Gastrocnemius medialis (tissue), 4 donors: ENCODE measurements at places on chromosomes 1 and 21. TPM values are rescaled to one million over a fixed set of nuclear protein-coding genes. Genes with fewer than 3 reads are reported as not detected.

- H3K36me3 ChIP-seq: no peaks in the 10 kb centered on the region
- peaks cover 42% of the 10 kb centered on the region for H3K4me1 ChIP-seq
Observed at GRCh38 chr1:167221126-167221737, 546 bp downstream of the POU2F1 start.

PLEKHA6 gene
- 10.3 TPM for total RNA-seq

DNA sequence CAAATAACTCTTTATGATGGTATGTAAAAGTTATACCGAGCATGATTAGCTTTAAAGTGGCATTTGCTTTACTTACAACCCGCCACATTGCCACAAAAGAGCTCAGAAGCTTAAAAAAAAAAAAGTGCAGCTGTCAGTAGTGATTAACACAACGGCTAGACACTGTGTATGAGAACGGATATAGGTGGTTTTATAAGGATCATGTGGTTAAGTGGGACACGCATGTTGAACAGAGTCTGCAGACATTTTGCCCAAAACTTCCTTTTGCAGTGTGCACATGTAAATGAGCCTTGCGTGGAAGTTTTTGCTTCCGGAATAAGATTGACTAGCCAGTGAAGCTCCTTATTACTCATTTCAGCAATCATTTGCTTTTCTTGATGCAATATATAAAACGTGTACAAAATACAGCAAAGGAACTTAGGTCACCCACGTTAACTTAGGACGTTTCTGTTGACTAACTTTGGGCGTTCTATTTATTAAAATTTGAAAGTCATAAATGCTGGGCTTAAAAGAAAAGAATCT is 58.7 kb upstream of the RGS1 start:
- DNase-seq: no peak
- no peaks in the 10 kb centered on the region for H3K4me1 ChIP-seq
- H3K27me3 ChIP-seq: no peaks in the 10 kb centered on the region
- no peak overlapping the region for H3K27ac ChIP-seq
- H3K36me3 ChIP-seq: no peaks in the 10 kb centered on the region

- H3K27me3 ChIP-seq: no peaks in the 10 kb centered on the region
- H3K4me3 ChIP-seq: no peak overlapping the region
- H3K36me3 ChIP-seq: no peaks in the 10 kb centered on the region
- DNase-seq: no peak
- H3K27ac ChIP-seq: no peak overlapping the region
Observed at GRCh38 chr21:25834381-25834780, 99.6 kb downstream of the GABPA start.

DNA sequence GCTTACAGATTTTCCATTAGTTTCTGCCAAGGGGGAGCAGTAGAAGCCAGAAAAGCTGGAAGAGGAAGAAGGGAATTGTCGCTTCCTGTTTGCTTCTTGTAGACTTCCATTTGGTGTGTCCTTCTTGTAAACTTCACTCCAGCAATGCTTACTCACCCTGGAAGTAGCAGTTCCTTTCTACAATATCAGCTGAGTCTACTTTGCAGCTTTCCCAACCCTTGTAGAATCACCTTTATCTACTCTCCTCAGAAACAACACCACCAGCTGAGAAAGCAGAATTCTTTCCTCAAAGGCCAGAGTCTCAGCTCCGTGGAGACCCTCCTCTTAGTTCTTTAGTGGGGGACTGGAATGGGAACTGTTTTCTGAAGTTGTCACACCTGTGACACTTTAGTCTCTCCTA is 1136.7 kb upstream of the TMPRSS15 start:
- no peak overlapping the region for H3K4me3 ChIP-seq
- H3K36me3 ChIP-seq: no peaks in the 10 kb centered on the region
- H3K4me1 ChIP-seq: no peaks in the 10 kb centered on the region
- H3K27ac ChIP-seq: no peak overlapping the region
- no peaks in the 10 kb centered on the region for H3K27me3 ChIP-seq

DNA sequence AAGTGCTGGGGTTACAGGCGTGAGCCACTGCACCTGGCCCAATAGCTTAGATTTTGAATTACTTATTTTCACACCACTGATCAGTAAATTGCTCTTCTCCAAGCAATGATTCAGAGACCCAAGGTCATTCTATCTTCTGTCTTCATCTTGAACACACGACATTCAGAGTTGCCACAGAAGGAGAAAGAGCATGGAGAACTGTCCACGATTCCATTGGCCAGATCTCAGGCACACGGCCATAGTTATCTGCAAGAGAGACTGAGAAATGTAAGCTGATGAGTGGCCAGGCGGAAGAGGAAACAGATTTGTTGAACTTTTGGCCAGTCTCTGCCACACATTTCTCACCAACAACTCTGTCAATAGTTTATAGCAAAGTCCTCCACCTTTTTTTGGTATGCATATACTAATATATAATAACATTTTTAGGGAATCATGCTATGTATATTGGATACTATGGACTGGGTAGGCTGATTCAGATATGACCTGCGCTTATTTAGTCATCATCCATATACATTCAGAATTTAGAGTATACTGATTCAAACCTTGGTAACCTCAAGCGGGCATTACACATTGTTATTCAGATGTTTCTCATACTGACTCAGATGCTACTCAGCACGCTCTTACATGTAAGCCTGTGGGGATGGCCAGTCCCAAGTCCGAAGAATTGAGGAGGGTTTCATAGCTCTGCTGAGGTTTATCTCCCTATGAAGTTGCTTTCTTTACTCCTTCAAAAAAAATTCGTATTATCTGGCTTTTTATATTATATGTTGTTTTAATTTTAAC is 25.5 kb upstream of the CAP1 start:
- no peaks in the 10 kb centered on the region for H3K27me3 ChIP-seq
- H3K36me3 ChIP-seq: no peaks in the 10 kb centered on the region
- H3K4me3 ChIP-seq: no peak overlapping the region
- no peak overlapping the region for H3K27ac ChIP-seq

GRCh38 chr1:210944252-210944651 is 189.7 kb downstream of the KCNH1 start:
- no peaks in the 10 kb centered on the region for H3K27me3 ChIP-seq
- no peak overlapping the region for H3K27ac ChIP-seq
- H3K4me1 ChIP-seq: no peaks in the 10 kb centered on the region
- no peak overlapping the region for H3K4me3 ChIP-seq

- H3K27ac ChIP-seq: no peak overlapping the region
- H3K4me1 ChIP-seq: no peaks in the 10 kb centered on the region
- no peaks in the 10 kb centered on the region for H3K36me3 ChIP-seq
- H3K27me3 ChIP-seq: no peaks in the 10 kb centered on the region
Observed at GRCh38 chr1:206847337-206847834, 18.0 kb upstream of the IL20 start.

DNA sequence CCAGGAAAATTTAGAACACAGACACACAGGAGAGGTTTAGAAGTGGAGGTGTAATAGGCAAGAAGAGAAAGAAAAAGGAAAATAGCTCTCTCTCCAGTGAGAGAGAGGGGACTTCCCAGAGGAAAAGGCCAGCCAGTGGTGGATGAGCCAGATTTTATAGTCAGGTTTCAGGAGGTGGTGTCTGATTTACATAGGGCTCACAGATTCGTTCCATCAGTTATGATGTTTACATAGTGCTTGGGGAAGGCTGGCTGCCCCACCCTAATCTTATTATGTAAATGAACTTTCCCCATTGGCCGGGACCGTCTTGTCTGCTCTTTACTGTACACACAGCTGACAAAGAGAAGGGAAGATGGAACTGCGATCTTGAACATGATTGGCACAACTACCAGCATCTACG is 797.3 kb downstream of the PLA2G4A start:
- no peaks in the 10 kb centered on the region for H3K4me1 ChIP-seq
- no peaks in the 10 kb centered on the region for H3K36me3 ChIP-seq
- no peak overlapping the region for H3K4me3 ChIP-seq
- H3K27ac ChIP-seq: no peak overlapping the region
- H3K27me3 ChIP-seq: no peaks in the 10 kb centered on the region
- no peak for DNase-seq

DNA sequence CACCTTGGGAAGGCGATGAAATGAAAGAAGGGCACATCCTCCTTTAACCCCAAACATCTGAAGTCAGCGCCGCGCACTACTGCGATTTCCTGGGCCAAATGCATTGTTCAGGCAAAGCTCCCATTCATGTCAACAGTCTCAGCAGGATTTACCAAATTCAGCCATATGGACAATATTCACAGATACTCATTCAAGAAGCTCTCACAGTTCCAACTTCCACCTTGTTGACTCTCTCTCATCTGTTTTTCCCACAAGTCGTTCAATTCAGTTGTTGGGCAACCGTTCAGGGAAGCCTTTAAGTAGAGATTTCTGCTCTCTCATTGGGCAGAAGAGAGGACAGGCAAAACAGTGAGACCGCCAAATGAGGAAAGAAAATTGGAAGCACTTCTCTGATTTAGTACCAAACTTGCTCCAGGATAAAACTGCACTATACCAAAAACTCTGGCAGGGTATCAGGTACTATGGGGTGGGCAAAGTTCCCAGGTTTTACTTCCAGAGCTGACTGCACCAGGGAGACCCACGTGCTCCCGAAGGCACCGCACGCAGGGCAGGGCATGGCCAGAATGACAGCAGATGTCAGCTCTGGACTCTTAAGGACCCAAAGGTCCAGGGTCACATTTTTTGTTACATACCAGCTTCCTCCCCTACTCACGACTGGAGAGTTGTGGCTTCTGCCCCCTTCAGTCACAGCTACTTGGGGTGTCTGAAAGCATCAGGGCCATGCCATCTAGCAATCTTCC is 668.8 kb downstream of the KIF26B start:
- H3K36me3 ChIP-seq: no peaks in the 10 kb centered on the region
- no peak overlapping the region for H3K4me3 ChIP-seq
- no peaks in the 10 kb centered on the region for H3K4me1 ChIP-seq
- DNase-seq: no peak

- no peak for DNase-seq
- peaks cover 55% of the 10 kb centered on the region for H3K4me1 ChIP-seq
- H3K4me3 ChIP-seq: no peak overlapping the region
- H3K27me3 ChIP-seq: no peaks in the 10 kb centered on the region
Observed at GRCh38 chr1:167232801-167233200, 12.1 kb downstream of the POU2F1 start.

- no peak overlapping the region for H3K4me3 ChIP-seq
- peak; percentile 41 for DNase-seq
- H3K4me1 ChIP-seq: no peaks in the 10 kb centered on the region
- no peaks in the 10 kb centered on the region for H3K27me3 ChIP-seq
Observed at GRCh38 chr21:42289926-42290325, 25.3 kb downstream of the TFF3 start.

DNA sequence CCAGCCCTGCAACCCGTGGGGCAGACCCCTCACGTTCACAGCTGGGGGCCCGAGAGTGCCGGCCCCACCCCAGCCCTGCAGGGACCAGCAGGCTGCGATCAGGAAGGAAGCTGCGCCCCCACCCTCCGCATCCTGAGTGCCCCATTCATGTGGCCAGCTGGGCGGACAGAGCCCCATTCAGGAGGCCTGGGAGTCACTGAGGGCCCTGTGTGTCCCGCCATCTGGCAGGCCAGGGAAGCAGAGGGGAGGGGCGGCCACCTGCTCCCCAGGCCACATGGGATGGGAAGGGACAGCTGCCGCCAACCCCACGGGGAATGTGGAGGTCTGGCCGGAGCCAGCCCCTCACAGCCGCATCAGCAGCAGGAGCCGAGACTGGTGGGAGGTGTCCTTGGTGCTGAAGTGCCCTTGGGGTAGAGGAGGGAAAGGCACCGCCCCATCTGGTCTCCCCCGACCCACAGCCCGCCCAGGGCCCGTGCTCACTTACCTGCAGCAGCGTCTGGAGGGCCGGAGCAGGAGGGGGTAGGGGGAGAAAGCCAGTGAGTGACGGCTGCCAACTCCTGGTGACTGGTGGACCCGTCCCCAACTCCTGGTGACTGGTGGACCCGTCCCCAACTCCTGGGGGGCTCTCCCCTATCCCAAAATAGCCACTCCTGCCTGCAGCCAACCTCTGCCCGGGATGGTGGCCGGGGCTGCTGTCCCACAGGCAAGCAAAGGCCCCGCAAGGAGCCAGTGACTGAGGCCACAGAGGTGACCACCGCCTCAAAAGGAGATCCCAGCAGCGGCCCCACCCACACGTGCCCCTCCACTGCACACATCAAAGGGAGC is 8.7 kb downstream of the ACAP3 start:
- H3K36me3 ChIP-seq: peaks cover 8% of the 10 kb centered on the region
- no peak overlapping the region for H3K4me3 ChIP-seq
- no peak overlapping the region for H3K27ac ChIP-seq
- no peak for DNase-seq
- no peaks in the 10 kb centered on the region for H3K4me1 ChIP-seq

DNA sequence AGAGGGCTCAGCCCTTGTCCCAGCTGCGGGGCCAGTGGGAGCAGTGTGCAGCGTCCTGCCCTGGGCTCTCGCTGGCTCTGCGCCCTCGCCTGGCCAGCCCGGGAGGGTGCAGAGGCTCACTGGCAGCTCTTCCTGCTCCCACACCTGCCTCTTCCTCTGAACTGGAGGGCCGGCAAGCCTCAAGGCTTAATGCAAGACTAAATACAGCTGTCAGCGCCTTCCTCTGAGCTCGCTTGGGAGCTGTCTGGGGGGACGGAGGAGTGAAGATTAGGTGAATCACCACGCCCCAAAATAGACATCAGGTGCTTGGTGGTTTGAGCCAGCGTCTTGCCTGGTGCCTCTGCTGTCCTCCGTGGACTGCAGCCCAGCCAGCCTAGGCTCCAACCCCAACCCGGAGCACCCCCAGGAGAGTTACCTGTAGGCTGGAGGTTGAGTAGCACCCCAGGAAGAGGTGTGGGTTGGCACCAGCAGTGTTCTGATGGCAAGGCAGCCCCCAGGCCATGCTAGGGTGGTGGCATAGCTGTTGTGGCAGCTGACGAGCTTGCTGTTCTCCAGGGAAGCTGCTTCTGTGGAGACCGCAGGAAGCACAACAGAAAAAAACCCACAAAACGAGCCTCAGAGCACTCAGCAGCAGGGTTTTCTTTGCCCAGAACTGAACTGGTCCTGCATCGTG is 36.9 kb downstream of the UMODL1 start:
- peak overlapping the region; percentile 34 for H3K27ac ChIP-seq
- no peaks in the 10 kb centered on the region for H3K36me3 ChIP-seq
- H3K4me3 ChIP-seq: no peak overlapping the region
- H3K4me1 ChIP-seq: peaks cover 13% of the 10 kb centered on the region
- peak; percentile 75 for DNase-seq
- no peaks in the 10 kb centered on the region for H3K27me3 ChIP-seq

GRCh38 chr1:113792986-113793385 is 19.3 kb downstream of the RSBN1 start:
- no peaks in the 10 kb centered on the region for H3K36me3 ChIP-seq
- DNase-seq: no peak
- no peaks in the 10 kb centered on the region for H3K27me3 ChIP-seq
- no peak overlapping the region for H3K27ac ChIP-seq
- no peak overlapping the region for H3K4me3 ChIP-seq

GRCh38 chr21:42747276-42747701 is 93.9 kb downstream of the PDE9A start:
- no peaks in the 10 kb centered on the region for H3K36me3 ChIP-seq
- no peaks in the 10 kb centered on the region for H3K27me3 ChIP-seq
- H3K4me3 ChIP-seq: no peak overlapping the region
- H3K4me1 ChIP-seq: no peaks in the 10 kb centered on the region
- H3K27ac ChIP-seq: no peak overlapping the region

DNA sequence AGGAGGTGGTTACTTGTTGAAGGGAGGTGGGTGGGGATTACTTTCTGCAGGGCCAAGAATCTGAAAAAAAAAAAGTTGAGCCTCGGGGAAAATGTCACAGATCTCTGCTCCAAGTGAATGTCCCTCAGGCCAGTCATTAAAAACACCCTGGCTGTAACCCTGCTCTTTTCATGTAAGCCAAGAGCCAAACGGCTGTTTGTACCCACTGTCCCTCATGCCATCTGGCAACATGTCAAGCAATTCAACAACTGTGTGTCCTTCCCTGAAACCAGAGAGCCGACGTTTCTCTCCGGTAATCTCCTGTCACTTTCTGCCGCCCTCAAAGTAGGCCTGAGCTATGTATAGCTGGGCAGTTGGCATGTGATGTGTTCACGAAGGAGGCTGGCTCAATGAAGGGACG is 14.7 kb downstream of the CASQ2 start:
- H3K27ac ChIP-seq: peak overlapping the region; percentile 91
- peaks cover 78% of the 10 kb centered on the region for H3K4me1 ChIP-seq
- peak; percentile 94 for DNase-seq
- no peaks in the 10 kb centered on the region for H3K36me3 ChIP-seq
